Nucleus accumbens (tissue), 56 donors: ENCODE measurements at places on chromosomes 2 and 18.

DNA sequence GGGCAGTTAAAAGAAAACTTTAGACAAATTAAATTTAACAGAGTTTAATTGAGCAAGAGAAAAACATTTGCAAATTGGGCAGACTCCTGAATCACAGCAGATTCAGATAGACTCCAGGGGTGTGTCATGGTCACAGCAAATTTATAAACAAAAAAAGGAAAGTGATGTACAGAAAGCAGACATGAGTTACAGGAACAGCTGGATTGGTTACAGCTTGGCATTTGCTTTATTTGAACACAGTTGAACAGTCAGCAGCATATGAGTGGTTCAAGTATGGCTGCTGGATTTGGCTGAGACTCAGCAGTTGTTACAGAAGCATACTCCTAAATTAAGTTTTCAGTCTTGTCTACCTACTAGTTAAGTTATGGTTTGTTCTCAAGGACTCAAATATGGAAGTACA, 82.3 kb upstream of the NYAP2 start:
- DNase-seq: no peak

DNA sequence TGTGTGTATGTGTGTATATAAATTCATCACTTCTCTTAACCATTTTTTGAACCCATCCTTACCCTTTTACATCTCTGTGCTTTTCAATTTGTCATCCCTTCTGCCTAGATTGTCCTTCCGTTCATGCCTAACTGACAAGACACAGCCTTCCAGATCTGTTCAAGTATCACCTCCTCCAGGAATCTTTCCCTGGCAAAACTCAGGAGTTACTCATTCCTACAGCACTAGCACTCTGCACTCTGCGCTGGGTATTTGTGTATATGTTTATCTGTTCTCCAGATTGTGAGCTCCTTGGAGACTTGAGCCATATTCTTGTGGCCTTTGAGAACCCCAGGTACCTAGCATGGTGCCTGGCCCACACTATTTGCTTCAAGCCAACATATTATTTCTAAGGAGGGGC, 26.8 kb upstream of the ASXL2 start:
- DNase-seq: no peak

DNA sequence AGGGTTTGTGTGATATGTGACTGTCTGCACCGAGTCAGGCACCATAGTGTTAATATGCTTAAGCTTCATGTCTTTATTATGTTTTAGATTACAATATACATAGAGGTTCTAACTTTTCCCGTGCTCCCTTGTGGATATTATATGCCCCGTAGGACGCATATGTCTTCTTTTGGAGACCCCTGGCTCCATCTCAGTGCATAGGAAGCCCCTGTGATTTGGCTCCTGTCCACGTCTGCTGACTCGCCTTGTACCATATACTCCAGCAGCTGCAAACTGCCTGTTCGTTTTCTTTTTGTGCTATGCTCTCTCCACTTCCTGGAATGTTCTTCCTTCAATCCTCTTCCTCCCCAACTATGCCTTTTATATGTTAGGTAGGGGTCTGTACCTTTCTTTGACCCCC, 110.9 kb downstream of the PTRHD1 start:
- DNase-seq: no peak

GRCh38 chr2:196591004-196591403, 48.5 kb upstream of the CCDC150 start:
- no peak for DNase-seq

DNA sequence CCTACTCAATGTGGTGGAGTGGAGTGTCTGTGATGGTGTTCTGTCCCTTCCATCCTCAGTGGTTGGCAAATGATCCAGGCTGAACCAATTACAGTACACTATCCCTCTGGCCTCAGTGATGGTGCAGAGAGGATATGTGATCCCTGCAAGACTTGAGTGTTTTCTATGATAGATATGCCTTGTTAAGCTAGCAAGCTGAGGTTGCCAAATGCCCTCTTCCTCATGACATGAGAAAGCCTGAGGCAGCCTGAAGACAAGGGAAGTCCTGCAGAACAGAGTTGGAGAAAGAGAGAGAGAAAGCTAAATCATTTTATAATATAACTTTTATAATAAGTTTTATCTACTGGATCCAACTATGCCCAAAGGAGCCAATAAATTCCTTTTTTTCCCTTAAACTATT, 41.6 kb upstream of the GORASP2 start:
- DNase-seq: no peak

DNA sequence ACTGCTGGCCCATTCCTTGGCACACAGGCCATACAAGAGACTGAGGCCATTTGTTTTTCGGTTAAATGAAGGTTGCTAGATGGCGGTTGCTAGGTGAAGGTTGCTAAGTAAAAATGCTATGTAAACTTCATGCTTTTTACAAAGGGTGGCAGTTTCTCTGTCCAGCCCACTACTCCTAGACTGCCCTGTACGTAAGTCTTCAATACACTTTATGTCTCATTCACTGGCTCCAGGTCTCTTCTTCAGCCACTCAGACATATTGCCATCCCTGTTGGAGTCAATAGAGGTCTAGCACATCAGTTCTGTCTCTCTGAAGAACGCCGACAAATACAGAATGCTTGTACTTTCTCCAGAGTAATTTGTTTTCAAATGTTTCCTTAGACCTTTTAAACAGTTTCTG, 370.9 kb upstream of the RND3 start:
- DNase-seq: no peak

GRCh38 chr2:176924909-176925534, 287.6 kb upstream of the HNRNPA3 start:
- DNase-seq: no peak

- DNase-seq: no peak
These were observed 1407.0 kb upstream of the CELF4 start for GRCh38 chr18:38972571-38972970.

GRCh38 chr2:60316381-60317033, 236.9 kb downstream of the BCL11A start:
- no peak for DNase-seq

GRCh38 chr2:108974674-108975073, 14.3 kb downstream of the EDAR start:
- no peak for DNase-seq

DNA sequence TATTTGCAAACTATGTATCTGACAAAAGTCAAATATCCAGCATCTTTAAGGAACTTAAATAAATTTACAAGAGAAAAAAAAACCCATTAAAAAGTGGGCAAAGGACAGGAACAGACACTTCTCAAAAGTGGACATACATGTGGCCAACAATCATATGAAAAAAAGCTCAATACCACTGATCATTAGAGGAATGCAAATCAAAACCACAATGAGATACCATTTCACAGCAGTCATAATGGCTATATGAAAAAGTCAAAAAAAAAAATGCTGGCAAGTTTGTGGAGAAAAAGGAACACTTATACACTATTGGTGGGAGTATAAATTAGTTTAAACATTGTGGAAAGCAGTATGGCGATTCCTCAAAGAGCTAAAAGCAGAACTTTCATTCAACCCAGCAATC, 130.3 kb upstream of the LHCGR start:
- no peak for DNase-seq
